ENCODE measurements at places on chromosomes 3 and 15.

DNA sequence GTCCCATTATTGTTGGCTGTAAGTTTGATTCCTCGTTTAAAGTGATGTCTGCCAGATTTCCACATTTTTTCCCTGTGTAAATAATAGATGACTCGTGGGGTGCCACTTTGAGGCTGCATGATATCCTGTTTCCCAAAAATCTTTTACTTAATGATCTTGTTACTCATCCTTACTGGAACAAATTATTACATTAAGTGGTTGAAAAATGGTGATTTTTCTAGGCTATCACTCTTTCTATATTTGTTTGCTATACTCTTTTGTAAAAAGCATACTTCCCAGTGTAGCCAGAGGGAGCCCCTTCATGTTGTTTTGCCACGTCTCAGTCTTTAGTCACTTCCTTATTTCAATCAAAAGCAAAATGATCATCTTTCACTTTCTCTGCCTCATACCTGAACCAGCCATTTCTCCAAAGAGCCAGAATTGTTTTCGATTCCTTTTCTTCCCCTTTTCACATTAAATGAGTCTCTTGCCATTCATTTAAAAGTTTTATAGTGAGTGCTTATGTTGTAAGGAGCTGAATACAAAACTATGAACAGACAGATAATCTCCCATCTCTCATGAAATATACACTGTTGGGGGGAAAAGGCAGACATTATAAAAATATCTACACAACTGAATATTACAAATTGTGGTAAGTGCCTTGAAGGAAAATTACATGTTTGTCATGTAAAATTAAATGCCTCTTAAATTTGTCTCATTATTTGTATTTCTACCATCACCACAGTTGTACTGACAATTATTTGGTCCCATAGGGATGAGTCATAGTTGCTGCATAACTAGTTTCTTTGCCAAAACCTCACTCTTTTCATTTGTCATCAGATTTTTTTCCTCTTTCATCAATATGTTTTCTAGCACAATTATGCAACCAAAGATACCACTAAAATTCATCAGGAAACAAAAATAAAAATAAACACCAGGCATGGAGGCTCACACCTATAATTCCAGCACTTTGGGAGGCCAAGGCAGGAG lies 41.5 kb downstream of the ADGRG7 start:
- DNase-seq, result peak; percentile 49

GRCh38 chr3:100103558-100104441 lies 10.5 kb downstream of the FILIP1L start:
- DNase-seq, result peak; percentile 9

GRCh38 chr3:152235709-152236298 lies 32.9 kb upstream of the MBNL1 start:
- no peak for DNase-seq

DNA sequence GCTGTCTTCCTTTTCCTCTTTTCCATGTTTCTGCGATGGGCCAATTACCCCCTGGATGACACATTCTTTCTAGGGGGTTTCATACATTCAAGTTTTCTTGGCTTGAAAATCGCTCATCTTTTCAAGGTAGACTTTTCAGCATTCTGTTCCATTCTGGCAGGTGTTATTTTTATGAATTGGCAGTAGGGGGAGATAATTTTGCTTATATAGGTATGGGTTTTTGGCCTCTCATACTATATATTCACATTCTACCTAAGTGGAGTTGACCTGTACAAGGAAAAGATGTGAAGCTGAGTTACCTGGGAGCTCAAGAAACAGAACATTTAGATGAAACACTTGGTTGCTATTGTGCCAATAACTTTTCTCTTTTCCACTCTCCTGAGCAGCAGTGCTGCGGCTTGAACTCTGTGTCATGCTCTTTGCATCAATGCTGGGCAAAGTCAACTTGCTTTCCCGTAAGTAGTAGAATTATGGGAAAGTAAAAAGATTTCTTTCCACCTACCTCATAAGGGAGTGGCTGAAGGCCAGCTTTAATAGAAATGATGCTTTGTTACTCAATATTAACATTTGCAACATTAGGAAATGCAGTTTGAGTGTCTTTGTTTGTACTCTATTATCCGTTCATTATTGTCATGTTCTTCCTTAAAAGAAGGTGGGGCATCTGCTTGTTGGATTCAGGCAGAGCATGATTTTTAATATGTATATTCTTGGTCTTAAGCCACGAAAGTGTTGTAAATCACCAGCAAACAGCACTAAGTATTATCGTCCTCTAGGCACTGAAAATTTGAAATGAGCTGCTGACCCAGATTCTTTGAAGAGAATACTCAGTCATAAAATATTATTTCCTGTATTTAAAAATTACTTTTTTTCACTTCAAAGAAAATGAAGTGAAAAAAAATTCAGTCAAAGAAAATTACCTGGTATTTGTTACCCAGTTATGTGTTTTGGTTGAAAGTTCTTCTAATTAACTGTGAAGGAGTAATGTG lies 27.7 kb upstream of the MFSD1 start:
- DNase-seq, result no peak

- DNase-seq, result no peak
Observed at GRCh38 chr3:147509448-147509847, 100.3 kb downstream of the ZIC1 start.

- no peak for DNase-seq
Observed at GRCh38 chr15:67105991-67106763, 40.8 kb downstream of the SMAD3 start.

DNA sequence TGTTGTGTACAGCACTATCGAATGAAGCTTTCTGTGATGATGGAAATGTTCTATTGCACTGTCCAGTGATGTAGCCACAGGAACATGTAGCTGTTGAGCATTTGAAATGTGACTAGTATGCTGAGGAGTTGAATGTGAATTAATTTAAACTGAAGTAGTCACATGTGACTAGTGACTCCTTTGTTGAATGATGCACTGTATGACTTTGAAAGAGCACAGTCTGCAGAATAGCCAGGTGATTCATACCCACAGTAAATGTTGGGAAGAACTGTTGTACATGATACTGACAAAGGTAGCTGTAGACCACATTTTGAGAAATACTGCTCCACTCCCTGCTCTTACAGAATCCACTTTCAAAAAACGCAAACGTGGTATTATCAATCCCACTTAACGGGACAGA lies 34.0 kb upstream of the ACTL6A start:
- no peak for DNase-seq

DNA sequence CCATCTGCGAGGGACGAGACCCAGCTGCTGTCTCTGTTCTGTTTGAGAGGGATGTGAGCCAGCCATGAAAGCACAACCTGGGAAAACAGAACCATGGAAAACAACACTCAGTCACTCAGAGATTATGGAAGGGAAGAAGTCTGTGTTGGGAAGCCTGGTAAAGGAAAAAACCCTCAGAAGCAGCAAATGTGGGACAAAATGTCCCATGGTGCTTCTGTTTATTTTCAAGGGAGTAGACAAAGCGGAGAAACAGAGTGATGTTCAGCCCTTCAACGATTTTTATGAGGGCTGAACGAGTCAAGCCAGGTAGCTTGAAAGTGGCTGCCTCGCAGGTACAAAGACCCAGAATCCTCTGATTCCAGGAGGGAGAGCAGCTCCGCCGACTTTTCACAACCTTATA lies 59.3 kb downstream of the DCLK3 start:
- DNase-seq, result no peak

GRCh38 chr3:38554127-38554827 lies 58.1 kb downstream of the EXOG start:
- no peak for DNase-seq

- DNase-seq, result no peak
Observed at GRCh38 chr3:113084777-113085176, 94.0 kb downstream of the GTPBP8 start.

GRCh38 chr3:195227871-195228270 lies 43.1 kb downstream of the XXYLT1 start:
- no peak for DNase-seq

GRCh38 chr15:40852529-40852928 lies 8.7 kb downstream of the SPINT1 start:
- DNase-seq, result no peak

GRCh38 chr15:74272812-74273211 lies 36.7 kb downstream of the CCDC33 start:
- DNase-seq, result no peak

DNA sequence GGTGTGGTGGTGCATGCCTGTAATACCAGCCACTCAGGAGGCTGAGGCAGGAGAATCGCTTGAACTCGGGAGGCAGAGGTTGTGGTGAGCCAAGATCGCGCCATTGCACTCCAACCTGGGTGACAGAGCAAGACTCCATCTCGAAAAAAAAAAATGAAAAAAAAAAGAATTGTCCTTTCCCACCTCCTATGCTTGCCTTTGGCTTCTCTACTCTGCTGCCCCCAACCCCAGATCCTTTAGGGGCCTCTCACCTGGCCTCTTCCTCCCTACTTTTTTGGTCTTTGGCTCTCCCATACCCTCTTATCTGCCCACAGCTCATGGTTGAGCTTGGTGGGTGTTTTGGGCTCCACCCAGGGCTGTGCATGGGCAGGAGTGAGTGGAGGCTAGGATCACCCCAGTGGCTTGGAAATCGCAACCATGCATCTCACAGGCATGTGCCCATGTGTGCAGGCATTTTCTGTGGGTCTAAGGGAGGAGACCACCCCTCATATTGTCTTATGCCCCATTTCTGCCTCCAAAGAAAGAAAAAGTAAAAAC lies 2.1 kb upstream of the SHISA5 start:
- DNase-seq, result no peak

GRCh38 chr15:38795471-38796245 lies 231.0 kb upstream of the RASGRP1 start:
- DNase-seq, result no peak

GRCh38 chr3:142112601-142113000 lies 36.7 kb downstream of the TFDP2 start:
- no peak for DNase-seq

DNA sequence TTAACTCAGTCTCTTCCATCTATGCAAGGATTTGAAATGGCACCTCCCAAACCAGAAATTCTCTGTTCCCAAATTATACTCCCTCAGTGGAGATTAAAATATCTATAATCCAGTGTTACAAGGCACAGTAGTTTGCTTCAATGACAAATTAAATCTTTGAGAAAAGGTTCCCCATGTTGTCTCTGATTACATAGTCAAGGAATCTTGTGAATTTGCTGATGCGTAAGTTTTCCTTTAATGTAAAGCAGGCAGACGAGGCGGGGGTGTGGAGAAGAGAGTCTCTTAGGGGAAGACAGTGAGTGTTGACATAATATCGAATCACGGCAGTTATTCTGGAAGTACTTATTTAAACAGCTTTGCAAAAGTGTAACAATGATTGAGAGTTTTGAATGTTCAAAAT lies 236.4 kb upstream of the RARB start:
- DNase-seq, result no peak

DNA sequence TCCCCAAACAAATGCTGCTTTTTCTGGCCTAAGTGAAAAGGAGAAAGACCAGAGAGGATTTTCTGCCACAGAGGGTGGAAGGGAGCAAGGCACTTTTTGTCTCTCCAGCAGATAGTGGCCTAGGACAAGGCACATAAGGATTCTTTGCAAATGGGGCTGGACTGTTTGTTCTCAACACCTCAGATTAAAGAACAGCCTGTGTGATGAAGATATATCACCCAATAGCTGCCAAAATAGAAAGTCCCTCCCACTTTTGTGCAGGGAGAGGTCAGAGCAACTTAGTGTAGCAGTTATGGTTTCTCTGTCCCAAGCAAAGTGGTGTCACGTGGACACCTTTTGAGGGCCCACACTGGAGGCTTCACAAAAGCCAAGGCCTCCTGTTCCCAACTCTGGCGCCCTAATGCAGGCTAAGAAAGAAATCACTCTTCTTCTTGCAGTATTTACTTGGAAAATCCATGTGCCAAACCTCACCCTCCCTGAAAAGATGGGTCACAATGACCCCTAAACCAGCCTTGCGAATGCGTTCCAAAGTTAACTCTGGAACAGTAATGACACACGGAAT lies 84.9 kb downstream of the LRIG1 start:
- DNase-seq, result no peak

GRCh38 chr3:184156522-184156955 lies 1.4 kb downstream of the DVL3 start:
- no peak for DNase-seq

GRCh38 chr15:35043373-35044095 lies 41.6 kb downstream of the NANOGP8 start:
- peak; percentile 13 for DNase-seq

DNA sequence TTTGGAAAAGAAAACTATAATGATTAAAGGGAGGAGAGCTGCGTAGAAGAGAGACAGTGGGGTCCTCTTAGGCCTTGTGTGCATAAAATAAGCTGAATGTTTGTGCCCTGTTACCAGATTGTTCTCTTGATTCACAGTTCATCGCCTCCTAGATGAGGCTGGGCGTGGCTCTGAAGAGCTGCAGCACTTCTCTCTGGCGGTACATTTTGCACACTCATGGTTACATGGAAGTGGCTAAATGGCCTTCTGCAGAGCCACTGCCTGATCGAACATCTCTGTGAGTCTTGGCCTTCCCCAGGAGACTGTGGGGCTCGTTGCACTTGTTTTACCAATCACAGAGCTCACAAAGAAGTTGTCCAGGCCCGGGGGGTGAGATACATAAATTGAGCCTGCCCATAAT lies 208.8 kb downstream of the GABRG3 start:
- no peak for DNase-seq

- DNase-seq, result no peak
Observed at GRCh38 chr3:133991209-133991608, 38.5 kb downstream of the SLCO2A1 start.

GRCh38 chr15:89812847-89813320 lies 1.8 kb downstream of the ANPEP start:
- DNase-seq, result no peak

DNA sequence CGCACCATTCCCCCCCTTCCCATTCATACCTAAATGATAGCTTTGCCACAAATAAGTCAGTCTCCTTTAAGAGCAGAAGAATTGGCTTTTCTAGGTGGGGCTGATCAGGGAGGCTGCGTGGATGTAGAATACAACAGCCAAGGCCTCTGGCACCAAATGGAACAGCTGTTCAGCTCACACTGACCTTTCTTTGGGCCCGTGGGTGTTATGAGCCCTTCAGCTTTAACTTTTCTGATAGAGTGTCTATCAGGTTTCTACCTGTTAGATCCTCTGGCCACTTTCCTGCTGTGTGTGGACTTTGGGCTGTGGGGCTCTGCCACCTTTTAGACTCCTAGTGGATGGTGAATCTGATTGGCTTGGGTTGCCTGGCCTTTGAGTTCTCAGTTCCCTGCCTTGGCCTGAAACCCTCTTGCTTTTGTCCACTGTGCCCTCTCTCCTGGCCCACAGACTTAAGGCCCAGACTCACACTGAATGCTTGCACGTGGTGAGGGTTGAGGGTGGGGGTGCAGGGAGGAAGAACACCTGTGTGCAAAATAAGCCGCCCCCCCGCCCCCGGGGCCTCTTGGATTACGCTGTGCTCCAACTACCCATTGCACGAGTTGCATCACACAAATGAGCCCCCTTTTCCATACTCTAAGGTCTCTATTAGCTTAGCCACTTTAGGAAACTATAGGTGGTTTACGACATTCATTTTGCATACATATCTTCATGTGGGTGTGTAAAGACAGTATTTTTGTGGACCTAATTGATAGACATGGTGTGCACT lies 1.3 kb upstream of the RFX7 start:
- peak; percentile 56 for DNase-seq

DNA sequence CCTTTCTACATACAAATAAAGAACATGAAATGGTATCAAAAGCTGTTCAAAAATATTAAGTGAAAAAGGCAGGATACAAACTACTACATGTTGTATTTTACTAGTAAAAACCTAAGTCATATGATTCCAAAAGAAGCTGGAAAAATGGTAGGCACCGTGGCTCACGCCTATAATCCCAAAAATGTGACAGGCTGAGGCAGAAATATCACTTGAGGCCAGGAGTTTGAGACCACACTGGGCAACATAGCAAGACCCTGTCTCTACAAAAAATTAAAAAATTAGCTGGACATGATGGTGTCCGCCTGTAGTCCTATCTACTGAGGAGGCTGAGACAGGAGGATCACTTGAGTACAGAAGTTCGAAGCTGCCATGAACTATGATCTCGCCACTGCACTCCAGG lies 1.7 kb downstream of the EMC7 start:
- no peak for DNase-seq

- DNase-seq, result no peak
Observed at GRCh38 chr3:133570937-133571320, 2.6 kb upstream of the CDV3 start.
